Liver (tissue), 10 donors: ENCODE measurements at places on chromosomes 4 and X.

- no peak for DNase-seq
These were observed 58.9 kb upstream of the NFKB1 start for GRCh38 chr4:102441978-102442911.

GRCh38 chrX:52271206-52271605, 86.5 kb downstream of the MAGED4 start:
- no peak for DNase-seq

- DNase-seq = no peak
These were observed 70.2 kb upstream of the BCOR start for GRCh38 chrX:40167850-40168479.

- no peak for DNase-seq
These were observed 12.5 kb upstream of the HSFX4 start for GRCh38 chrX:149916745-149917392.

- no peak for DNase-seq
These were observed 52.5 kb downstream of the JADE1 start for GRCh38 chr4:128861856-128862518.

- DNase-seq = no peak
These were observed 58.3 kb downstream of the MID1IP1 start for GRCh38 chrX:38859602-38860001.

DNA sequence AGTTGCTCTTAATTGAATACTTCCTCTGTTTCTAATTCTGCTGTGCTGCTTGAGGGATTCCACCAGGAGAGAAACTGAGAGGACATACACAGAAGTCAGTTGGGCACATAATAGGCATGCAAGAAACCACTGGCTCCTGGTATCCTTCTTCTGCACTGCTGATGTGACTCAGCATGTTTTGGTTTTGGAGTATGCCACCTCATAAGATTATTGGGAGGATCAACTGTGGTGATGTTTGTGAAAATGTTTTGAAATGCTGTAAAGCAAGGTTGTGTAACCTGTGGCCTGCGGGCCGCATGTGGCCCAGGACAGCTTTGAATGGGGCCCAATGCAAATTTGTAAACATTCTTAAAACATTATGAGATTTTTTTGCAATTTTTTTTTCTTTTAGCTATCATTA, 119.6 kb downstream of the GATB start:
- no peak for DNase-seq

- DNase-seq = no peak
These were observed 7.7 kb downstream of the OCIAD2 start for GRCh38 chr4:48898733-48899431.

GRCh38 chrX:72349190-72349589, 43.5 kb upstream of the CITED1 start:
- DNase-seq = no peak

GRCh38 chrX:148755111-148755510, 254.7 kb downstream of the AFF2 start:
- DNase-seq = no peak

- DNase-seq = no peak
These were observed 630.0 kb upstream of the TENM3 start for GRCh38 chr4:181613200-181613599.

- DNase-seq = no peak
These were observed 47.3 kb downstream of the SLIT2 start for GRCh38 chr4:20298986-20299385.

- DNase-seq = no peak
These were observed 67.3 kb downstream of the PDLIM5 start for GRCh38 chr4:94519019-94519418.

DNA sequence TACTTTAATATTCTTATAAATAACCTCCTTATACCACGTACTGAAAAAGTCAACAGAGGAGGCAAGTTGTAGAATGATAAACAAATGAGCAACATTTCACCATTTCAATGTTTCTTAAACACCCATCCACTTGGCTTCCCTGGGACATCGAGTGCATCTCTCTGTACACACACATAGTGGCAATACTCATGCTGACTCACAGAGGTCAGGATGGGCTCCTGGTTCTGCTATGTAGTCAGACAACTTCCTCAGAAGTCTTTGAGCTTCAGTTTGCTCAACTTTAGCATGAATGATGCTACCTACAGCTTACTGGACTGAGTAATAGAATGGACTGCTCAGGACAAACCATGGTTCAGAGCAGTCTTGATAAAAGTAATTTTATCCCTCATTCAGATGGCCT, 56.9 kb downstream of the MAD2L1 start:
- DNase-seq = no peak

DNA sequence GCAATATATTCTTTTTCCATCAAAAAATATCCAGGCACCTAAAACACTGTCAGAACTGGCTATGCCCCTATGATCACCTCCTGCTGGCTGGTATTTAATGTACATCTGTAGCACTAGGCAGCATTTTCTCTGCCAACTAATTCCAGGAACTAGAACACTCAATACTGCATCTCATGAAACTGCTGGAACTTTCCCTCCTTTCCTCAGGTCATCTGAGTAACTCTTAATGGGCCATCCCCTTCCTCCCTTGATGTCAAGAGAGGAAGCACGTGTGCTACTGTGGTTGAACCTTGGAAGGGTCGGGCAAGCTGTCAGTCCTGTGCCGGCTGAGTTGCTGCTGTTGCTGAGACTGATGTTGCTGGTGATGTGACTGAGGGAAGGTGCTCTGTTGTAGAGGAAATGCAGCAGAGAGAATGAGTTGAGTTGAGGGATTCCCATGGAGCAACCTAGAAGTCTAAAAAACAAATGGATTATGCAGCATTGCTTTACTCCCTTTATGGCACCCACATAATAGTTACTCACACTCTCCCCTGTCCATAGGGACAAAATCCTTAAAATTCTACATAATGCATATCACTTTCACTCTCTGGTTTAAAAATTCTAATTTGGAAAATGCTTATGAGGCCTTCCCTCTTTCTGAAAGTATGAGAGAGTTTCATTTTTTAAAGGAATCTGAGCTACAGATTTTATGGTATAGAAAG, 39.5 kb downstream of the TMEM165 start:
- DNase-seq = no peak

- no peak for DNase-seq
These were observed 168.3 kb downstream of the TMA16 start for GRCh38 chr4:163662768-163663167.

DNA sequence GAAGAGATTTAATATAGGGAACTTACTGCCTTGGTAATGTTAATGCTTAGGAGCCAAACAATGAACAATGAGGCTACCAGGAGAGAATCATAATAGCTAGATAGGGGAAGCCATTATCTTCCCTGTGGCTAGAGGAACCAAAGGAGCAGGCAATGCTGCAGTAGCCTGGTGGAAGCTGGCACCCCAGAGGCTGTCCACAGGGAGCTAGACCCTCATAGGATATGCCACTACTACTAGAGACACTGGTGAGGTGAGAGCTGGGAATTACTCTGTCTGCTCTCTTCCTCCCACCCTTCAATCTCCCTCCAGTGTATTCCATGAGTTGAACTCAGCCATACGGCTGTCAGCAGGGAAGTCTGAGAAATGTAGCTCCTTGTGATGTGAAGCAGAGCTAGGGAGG, 601.4 kb downstream of the KCNIP4 start:
- DNase-seq = no peak

DNA sequence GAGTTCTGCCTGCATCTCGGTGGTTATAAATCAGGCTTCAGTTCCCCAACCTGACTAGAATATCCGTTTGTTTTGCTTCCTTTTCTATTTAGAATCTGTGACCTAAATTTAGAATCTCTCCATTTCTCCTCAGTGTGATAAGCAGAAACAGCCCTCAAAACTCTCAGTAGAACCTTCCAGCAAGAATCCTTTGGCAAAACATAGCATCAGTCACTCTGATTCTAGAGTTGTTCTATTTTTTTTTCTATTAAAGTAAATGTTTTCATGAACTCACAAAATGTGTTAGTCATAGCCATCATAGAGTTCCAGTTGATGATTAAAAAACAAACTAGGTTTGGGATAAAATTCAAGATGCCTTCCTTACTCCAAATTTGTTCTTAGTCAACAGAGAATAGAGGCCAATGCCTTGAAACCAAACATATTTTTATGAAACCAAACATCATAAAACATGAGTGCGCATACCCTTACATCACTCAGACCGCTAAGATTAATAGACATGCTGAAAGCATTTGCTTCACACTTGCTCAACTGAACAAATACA, 13.2 kb upstream of the C1QTNF7 start:
- no peak for DNase-seq

GRCh38 chrX:119252716-119253115, 16.6 kb downstream of the PGRMC1 start:
- no peak for DNase-seq

- no peak for DNase-seq
These were observed 87.0 kb upstream of the RPL34 start for GRCh38 chr4:108533245-108533844.

DNA sequence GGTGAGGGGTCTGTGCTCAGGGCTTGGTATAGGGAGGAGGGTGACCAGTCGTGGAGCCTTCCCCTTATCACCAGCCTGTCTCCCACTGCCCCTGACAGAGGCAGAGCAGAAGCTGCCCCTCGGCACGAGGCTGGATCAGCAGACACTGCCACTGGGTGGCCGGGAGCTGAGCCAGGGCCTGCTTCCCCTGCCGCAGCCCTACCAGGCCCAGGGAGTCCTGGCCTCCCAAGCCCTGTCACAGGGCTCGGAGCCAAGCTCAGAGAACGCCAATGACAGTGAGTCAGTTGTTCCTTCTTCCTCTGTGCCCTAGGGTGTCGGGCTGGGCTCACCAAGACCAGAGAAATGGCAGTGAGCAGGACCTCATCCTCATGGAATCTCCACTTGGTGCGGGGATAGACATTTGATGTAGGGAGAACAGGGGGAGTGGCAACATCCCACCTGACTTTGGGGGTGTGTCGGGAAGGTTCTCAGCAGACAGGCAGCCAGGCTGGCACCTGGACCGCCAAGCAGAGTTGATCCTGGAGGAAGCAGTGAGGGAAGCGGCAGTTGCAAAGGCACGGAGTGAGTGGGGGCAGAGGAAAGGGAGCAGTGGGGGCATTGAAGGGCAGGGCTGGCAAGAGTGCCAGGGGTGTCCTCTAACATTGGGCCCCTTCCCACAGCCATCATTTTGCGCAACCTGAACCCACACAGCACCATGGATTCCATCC, 14.3 kb upstream of the UBA1 start:
- no peak for DNase-seq

DNA sequence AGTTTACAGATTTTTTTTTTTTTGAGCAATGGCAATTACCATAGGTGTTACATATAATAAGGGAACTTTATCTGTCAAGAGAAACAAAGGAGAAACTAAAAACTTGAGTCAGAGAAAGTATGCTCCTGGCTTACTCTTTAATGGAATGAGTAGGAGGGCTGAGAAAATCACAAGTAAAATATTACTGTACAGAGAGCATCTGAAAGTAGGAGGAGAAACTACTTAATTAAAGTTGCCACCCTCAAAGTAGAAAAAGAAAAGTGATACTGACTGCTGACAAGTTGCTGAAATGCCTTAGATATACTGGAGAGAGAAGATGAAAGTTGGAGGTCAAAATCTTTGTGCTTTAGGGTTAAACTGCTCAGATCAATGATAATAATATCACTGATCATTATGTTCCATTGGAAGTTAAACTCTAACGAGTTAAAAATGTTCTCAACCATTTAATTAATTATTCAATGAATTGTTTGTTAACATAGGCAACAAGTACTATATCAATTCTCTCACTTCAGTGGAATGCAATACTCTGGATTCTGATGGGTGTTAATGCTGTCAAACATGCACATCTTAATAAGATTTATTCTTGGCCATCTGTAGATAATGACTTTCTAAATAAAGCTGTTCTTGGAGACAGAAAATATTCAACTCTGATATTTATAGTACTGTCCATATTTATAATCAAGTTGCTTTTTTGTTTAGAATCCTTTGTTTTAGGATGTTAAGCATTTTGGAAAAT, 61.2 kb upstream of the CAMK2D start:
- DNase-seq = no peak

- peak; percentile 37 for DNase-seq
These were observed at the start of gene MID2 for GRCh38 chrX:107825698-107826237. Gene MID2, plus strand, starts transcription at chrX:107825866. Its CDS starts 561 bp downstream, at chrX:107826427.
